ENCODE measurements at places on chromosomes 5 and 9.
A peak's percentile ranks its signal among the peaks of the same experiment; 100 is the strongest.

- no peak for DNase-seq
Measured at GRCh38 chr5:168370831-168371230, 79.4 kb downstream of the WWC1 start.

- DNase-seq = no peak
Measured at GRCh38 chr5:107518190-107518589, 152.5 kb downstream of the EFNA5 start.

DNA sequence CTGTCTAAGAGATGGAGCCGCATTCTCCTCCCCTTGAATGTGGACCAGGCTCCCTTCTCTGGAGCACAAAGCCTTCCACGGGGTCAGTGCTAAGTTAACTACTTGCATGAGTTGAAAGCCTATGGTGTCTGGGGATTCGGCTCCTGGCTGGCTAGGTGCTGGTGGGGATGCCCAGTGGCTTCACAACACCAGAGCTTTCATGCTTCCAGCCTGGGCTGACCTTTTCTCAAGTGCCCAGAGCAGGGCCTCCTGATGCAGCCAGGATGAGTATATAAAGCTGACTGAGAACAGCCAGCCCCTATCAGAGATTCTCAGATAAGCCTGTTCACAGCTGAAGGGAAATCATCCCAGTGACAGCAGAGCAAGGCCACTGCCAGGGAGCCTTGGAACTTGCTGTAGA, 11.8 kb downstream of the GALNT12 start:
- DNase-seq = no peak

GRCh38 chr9:138100711-138101350, 223.2 kb downstream of the CACNA1B start:
- no peak for DNase-seq

DNA sequence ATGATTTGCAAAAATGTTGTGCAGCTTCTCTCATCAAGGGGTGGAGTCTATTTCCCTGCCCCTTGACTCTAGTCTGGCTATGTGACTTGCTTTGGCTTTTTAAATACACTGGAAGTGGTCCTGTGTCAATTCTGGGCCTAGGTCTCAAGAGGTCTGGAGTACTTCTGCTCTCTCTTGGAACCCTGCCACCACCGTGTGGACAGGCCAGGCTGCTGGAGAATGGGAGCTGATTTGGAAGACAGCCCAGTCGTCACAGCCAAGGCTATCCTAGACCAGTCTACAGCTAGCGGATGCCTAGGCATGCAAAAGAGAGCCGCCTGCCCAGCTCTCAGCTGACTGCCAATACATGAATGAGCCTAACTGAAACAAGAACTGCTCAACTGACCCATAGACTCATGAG, 56.7 kb upstream of the CLINT1 start:
- DNase-seq = peak; percentile 81

- no peak for DNase-seq
Measured at GRCh38 chr9:75139201-75139600, 50.9 kb downstream of the OSTF1 start.

GRCh38 chr9:103301051-103301450, 305.9 kb downstream of the CYLC2 start:
- no peak for DNase-seq

DNA sequence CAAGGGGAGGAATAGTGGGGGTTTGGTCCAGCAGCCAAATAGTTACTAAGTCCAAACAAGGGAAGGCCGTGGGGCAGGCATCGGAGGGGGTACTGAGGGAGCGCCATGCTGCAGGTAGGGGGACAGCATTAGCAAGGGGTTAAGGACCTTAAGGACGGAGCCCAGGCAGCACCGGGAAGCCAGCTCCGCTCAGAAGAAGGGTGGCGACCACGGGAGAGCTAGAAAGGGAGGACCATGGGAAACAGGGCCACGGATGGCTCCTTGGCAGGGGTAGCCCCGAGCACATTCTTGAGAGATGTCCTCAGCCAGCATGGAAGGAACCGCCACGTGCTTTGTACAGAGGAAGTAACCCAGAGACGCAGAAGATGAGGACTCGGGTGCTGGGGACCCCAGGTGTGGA, 76.2 kb upstream of the STXBP1 start:
- DNase-seq = no peak

DNA sequence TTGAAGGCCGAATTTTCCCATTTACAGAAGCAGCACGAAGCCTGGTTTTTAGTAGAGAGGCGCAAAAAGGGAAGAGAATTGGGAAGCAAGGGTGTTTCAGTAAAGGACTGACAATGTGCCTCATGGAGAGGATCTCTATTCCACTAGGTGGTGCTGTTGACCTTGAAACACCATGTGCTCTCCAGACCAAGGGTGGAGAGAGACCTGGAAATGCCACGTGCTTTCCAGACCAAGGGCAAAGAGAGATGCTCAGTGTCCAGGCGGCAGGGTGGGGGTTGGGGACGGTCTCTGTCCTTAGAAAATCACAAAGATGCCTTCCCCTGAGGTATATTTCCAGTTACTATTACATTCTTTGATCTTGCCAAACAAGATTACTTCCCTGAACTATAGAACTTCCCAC, 425.3 kb downstream of the CSNK1G3 start:
- DNase-seq = no peak

DNA sequence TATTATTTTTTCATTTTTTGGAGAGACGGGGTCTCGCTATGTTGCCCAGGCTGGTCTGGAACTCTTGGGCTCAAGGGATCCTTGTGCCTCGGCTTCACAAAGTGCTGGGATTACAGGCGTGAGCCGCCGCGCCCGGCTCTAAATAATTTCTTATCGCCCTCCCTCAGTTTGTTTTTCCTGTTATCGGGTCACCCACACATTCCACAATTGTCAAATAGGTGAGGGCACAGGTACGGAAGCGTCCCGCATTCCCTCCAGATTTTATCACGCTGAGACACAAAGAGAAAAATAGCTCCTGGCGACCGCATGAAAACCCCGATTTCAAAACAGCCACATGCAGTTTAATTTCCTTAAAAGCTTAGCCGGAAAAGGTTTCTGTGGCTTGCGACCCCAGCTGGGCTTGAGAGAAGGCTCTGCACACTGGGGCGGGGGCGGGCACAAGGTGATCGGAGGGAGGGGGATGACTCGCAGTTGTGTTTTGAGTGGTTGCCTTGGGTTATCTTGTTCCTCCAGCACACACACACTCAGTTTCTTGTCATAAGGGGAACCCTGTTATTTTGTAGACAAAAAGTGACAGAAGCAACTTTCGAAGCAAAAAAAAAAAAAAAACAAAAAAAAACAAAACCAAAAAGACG, 717 bp upstream of the IQGAP2 start:
- DNase-seq = no peak

DNA sequence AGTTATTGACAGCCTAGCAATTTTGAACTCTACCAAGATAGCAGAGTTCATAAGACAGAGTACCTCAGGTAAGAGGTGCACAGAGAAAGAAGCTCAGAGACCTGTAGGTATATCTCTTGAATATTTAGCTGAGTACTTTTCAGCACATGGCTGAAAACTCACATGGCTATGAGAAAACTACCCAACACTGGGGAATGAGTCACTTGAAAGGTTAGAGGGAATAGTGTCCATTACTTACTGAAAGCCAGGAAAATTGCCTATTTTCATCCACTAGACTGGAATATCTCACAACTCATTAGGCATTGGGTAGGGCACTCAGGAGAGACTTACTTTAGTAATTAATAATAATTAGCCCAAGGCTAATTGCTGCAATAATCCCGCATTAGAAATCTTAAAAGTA, 8.3 kb downstream of the TSLP start:
- no peak for DNase-seq

DNA sequence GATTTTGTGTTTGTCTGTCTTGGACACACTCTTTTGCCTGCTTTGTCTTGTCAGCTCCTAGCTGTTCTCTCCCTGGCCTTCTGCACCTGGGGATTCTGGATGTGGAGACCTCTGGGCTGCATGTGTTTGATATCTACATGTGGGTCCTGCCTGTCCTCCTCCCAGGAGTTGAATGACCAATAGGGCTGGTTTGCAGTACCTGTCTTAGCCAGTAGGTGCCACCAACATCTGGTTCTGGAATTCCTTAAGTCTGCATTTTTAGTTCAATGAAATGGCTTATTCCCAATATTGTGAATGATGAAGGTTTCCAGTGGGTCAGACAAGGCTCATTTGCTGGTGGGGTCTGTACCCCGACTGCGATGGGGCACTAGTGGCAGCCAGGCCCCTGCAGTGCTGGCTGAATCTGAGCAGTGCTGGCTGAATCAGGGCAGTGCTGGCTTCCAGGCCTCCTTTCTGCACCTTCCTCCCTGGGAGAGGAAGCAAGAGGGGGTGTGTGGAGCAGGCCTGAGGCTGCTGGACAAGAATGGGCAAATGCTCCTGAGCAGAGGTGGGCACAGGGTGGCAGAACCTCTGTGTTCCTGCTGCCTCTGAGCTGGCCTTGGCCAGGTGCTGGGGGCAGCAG, 73.3 kb downstream of the RXRA start:
- no peak for DNase-seq

- no peak for DNase-seq
Measured at GRCh38 chr5:153767221-153768188, 271.2 kb downstream of the FAM114A2 start.

DNA sequence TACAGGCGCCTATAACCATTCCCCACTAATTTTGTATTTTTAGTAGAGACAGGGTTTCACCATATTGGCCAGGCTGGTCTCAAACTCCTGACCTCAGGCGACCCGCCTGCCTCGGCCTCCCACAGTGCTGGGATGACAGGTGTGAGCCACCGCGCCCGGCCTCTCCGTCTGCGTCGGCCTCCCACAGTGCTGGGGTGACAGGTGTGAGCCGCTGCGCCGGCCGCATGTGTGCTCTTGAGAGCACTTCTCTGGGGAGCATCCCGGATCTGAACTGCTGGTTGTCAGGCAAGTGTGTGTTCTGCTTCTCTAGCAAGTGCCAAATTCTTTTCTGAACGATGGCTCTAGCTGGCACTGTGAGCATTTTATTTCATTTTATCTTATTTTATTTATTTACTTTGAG, 3.7 kb upstream of the ENTPD2 start:
- DNase-seq = no peak

GRCh38 chr5:5341531-5342292, 80.8 kb upstream of the ICE1 start:
- DNase-seq = no peak

DNA sequence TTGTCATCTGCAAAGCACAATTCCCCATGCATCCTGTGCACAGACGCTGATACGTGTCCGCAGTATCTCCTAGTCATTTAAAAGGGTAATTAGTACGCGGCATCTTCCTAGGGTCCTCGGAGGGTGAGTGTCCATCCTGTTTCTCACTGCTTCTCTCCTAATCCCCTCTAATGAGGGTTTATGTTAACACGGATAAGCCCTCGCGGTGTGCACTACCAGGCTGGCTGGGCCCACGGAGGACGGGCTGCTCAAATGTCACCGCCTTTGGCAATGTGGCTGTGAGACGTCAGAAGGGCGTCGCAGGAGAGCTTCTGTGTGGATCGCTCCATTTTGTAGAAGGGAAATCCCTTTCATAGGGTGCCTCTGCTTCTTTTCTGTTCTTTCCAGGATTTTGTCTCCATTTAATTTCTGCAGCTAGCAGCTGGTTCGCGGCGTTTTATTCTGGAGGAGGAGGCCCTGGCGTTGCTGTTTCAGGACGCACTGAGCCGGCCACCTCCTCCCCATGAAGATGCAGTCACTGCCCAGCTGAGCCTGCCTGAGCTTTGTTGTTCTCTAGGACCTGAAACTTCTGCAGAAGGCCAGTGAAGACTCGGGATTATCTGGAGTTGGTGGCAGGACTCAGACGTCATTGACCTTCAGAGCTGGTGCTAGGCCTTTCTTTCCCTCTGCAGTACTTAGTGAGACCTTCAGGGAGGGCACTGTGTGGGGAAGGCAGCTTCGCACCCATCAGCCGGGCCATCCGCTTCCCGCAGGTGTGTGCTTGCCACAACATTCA, 326.1 kb upstream of the IRX1 start:
- no peak for DNase-seq

DNA sequence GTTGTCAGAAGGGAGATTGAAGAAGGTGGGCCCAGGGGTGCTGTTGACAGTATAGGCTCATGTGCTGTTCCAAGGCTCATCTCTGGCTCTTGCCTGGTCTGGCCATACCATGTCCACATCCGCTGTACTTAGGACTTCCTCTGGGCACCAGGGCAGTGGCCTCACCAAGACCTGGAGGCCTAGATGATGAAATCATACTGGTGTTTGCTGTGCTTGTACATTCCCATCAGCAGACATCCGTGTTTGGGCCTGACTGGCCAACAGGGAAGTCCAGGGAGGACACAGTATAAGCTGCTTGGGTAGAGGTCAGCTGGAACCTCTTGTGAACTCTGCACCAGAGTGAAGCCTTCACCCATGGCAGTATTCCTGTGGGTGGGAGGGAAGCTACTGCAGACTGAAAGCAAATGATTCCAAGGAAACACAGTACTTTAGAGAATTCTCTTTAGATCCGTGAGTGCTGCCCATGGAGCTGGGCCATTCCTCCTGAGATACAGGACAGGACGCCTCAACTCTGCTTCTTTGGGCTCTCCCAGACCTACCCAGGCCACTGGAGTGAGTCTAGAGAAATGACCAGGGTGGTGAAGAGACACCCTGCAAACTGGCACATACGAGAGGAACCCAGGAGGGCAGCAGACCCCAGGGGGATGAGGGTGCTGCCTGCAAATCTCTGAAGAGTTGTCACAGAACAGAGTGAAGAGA, 22.5 kb downstream of the POLR1E start:
- DNase-seq = no peak

GRCh38 chr5:39309534-39309933, 54.8 kb downstream of the C9 start:
- no peak for DNase-seq

DNA sequence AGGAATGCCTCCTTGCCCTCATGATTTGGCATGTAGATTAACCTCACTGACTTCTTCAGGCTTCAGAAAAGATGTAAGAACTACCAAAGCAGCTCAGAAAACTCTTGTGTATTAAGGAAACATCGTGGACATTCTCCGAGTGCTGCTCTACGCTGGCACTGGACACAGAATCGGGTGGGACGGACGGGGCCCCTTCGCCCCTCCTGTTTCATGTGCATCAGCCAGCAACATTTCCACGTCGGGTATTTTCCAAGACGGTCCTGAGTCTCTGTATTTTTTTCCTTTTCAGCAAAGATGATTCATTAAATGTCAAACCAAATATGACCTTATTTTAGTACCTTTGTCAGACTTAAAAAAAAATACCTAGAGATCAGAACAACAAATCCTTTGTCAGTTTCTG, 583.6 kb downstream of the CCDC171 start:
- DNase-seq = no peak

GRCh38 chr9:78954286-78954685, 617.5 kb upstream of the TLE4 start:
- DNase-seq = peak; percentile 33

DNA sequence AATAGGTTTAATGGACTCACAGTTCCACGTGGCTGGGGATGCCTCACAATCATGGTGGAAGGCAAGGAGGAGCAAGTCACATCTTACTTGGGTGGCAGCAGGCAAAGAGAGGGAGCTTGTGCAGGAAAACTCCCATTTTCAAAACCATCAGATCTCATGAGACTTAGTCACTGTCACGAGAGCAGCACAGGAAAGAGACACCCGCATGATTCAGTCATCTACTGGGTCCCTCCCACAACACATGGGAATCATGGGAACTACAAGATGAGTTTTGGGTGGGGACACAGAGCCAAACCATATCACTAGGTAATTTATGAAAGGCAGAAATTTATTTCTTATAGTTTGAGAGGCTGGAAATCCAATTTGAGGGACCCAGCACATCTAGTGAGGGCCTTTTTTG, 40.0 kb downstream of the MTREX start:
- DNase-seq = no peak

All from left lung (tissue), 14 donors.